ENCODE measurements at places on chromosomes 5 and 9. TPM values are rescaled to one million over a fixed set of nuclear protein-coding genes. Genes with fewer than 3 reads are reported as not detected.

The OR13F1 gene
- not detected for total RNA-seq

DNA sequence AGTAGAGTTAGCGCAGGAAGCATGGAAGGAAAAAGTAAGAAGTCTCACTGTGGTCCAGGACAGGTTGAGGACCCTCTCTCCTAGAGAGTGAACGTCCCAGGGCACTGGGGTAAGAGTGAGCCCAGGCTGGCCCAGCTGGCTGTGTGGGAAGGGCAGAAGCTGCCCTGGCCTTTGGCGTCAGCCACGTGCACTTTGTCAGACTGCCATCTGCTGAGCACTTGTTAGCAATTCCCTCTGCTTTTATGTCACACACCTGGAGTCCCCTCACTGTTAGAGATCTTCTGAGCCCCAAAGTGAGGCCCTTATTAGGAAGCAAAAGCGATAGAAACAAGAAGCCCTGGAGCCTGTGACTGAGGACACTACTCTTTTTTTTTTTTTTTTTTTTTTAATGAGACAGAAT is 79.1 kb downstream of the UGCG start:
- DNase-seq, result peak; percentile 49

DNA sequence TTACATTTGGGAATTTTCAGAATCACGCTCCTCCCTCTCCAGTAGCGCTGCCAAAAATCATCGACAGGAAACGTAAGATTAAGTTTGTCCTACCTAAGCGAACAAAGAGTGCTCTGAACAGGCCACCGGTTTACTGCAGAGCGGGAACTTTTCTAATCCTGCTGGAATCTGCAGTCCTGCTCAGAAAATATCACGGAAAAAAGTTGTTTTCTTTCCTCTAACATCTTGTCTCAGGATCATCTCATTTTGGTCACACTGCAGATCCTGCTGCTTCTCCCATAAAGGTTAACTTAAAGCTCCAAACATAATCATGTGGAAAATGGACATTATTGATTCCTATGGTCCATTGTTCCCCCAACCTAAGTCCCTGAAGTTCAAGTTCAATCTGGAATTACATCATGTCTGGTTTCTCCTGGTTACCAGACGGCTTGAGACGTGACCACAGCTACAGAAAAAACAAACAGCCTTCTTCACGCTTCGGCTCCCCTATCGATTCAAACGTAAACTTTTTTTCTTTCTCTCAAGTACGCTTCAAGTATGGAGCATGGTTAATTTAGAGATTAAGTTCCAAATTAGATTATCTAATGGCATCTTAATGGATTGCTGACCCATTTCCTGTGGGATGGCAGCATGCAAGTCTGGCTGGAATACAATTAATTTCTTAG is 217.6 kb downstream of the NFIB start:
- peak; percentile 53 for DNase-seq

DNA sequence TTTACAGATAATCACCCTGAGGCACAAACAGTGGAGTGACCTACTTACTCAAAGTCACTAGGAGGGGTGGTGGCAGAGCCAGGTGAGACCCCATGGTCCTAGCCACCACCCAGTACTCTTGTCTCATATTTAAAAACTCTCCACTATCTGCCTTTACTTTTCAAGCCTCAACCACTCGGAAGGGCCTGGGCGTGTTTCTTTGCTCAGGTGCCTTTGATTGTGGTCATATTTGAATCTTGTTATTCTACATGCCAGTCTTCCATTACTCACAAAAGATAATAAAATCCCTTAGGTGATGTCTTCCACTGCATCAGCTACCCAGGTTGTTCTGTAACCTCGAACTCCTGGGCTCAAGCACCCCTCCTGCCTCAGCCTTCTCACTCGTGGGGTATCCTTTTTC is 20.7 kb upstream of the TRIM36 start:
- no peak for DNase-seq

GRCh38 chr5:142634216-142635011 is 51.5 kb downstream of the FGF1 start:
- no peak for DNase-seq

DNA sequence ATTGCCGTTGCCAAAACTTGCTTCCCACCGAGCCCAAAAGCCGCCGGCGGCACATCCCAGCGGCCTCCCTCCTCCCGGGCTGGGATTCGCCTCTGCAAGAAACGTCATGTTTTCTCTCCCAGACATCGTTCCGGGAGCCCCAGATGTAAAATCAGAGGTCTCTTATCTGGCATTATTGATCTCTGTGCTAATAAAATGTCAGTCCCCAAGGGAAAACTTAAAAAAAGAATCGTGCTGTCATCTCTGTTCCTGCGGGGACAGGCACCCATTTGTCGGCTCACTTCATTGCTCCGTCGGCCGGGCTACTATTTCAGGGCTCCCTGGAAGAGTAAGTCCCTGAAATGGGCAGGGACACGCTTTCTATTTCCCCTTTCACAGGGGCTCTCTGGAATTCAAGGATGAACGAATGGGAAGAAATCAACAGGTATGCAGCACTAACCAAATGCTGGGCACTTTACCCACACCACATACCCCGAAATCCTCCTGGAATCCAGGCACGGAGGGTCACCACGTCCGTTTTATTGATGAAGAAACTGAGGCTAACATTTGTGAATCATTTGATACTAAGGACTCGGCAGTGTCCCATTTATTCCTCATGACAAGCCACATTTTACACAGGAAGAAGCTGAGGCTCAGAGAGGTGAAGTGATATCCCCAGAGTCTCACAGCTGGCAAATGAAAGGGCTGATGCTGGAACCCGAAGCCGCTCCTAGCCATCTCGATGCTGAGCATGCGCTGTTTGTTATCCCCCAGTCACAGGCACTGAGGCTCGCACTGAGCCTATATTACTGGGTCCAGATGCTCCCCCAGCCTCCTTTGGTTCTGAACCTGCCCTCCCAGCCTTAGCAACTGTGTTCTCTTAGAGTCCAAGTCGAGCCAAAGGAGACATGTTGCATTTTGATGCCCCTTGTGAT is 35.7 kb upstream of the MSX2 start:
- DNase-seq, result no peak

GRCh38 chr9:38066914-38067858 is 1.8 kb downstream of the SHB start:
- DNase-seq, result no peak

The KDM3B gene
- total RNA-seq, result 42.9 TPM

The IFNA21 gene
- total RNA-seq, result not detected

DNA sequence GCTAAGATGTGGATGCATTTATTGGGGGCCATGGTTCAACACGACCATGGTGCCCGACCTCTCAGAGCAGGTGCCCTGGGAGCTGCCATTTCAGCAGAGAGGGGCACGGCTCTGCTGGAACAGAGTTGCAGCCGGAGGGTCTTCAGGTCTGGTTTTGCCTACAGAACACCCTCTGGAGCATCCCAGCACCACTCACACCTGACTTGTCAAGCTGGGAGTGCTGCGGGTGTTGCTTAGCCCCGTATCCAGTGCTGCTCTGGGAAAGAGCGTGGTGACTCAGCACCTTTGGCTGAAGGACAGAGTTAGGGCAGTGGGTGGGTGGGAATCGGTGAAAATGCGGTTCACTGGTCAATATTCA is 36.5 kb upstream of the IRX4 start:
- DNase-seq, result no peak

DNA sequence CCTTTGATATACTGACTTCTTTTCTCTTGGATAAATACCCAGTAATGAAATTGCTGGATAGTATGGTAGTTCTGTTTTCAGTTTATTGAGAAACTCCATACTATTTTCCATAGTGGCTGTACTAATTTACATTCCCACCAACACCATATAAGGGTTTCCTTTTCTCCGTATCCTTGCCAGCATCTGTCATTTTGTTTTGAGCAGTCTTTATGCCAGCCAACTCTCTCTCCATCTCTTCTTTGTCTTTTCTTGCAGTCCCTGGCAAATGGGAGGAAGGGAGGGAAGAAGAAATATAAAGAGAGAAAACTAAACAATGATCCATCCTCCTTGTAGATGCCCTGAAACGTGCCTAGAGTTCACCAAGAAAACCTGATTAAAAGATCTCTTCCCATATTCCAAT is 9.6 kb upstream of the VLDLR start:
- DNase-seq, result no peak

- DNase-seq, result no peak
These were observed 26.6 kb upstream of the OR2K2 start for GRCh38 chr9:111356481-111357244.

DNA sequence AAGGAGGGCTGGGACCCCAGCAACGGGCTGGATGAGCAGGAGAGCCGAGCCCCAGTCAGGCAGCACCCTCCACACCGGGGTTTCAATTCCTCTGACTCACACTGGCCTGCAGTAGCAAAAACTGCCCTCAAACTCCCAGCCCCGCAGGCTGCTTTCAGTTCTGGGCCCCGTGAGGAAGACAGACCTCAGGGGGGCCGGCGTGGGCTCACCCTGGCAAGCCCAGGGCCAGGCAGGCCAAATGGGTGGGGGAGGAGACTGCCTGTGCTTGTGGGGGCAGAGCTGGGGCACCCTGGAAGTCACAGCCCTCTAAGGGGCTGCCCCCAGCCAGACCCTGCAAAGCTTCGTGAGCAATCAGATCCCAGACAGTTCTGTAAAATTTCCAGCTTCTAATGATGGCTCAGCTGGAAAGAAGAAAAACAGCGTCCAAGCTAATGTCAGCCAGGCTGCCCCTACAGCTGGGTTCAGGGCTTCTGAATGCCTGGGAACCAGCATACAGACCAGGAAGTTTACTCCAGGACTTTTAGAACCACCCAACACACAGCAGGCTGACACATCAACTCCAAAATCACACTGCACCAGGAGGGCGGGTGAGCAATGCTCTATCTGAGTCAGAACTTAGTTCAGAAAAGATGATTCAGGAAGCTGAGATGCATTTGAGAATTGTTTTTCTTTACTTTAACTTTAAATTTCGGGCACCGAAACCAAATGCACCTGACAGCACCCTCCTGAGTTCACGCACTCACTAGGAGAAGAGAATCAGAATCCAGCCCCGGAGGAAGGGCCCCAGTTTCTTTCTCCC is 34.7 kb downstream of the LPCAT1 start:
- no peak for DNase-seq

DNA sequence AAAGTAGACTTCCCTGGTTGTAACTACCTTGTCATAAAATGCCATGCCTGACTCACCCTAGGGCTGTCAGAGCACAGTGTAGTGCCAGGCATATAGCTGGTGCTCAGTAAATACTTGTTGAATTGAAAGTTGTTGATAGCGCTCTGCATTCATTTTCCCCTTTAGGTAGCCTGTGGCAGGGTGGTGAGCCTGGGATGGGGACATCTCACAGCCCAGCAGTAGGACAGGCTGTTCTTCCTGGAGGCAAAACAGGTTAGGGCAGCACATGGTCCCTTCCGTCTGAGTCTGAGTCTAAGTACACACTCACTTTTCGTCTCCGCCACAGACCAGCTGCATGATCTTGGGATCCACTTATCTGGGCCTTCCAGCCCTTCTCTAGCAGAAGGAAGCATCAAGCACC is 401.9 kb downstream of the ZSWIM6 start:
- no peak for DNase-seq

The ADRB2 gene
- total RNA-seq, result 0.48 TPM

- DNase-seq, result peak; percentile 81
These were observed 79.2 kb upstream of the HSPA9 start for GRCh38 chr5:138654281-138654867.

Data from SK-MEL-5 (cell line).